ENCODE measurements at places on chromosomes 5 and 9.

DNA sequence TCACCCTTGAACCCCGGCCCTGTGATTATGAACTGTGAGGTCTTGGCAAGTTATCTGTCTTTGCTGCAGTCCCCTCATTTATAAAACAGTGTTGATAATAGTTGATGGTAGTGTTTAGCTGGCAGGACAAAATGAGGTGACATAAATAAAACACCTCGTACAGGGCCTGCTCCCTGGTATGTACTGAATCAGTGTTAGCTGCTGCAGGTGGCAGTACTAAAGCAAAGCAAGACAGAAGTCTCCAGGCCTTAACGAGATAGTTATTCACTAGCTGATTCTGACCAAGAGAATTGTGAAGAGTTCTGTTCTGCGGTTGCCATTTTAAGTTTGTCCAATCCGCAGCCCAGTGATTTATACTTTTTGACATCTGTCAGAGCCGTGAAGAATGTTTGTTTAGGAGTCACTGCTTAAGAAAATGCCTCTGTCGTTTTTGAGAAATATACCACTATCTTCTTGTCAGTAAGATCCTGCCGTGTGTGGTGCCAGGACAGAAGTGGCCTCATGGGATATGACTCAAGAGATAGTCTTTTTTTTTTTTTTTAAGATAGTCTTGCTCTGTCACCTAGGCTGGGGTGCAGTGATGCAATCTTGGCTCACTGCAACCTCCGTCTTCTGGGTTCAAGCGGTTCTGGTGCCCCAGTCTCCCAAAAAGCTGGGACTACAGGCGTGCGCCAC is 75.9 kb downstream of the KDM4C start:
- DNase-seq: no peak

DNA sequence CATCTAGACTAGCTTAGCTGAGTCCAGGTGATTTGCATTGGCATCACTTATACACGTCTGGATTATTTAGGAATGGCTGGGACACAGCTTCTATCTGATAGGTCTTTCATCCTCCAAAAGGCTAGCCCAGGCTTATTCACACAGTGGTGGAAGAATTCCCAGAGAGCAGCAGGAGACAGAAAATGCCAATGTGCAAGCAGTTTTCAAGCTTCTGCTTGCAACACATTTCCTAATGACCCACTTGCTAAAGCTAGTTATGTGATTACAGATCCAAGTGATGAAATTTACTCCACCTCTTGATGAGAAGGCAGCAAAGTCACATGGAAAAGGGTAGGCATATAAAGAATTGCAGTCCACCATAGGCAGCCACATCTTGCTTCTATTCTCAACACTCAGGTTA is 44.2 kb upstream of the MAST4 start:
- DNase-seq: no peak

- no peak for DNase-seq
Measured at GRCh38 chr5:77881528-77881927, 105.4 kb upstream of the TBCA start.

GRCh38 chr9:27569406-27569805 is 3.9 kb downstream of the C9orf72 start:
- no peak for DNase-seq

- DNase-seq: no peak
Measured at GRCh38 chr5:136081217-136081591, 51.4 kb upstream of the SMAD5 start.

GRCh38 chr5:1037671-1038416 is 29.2 kb downstream of the NKD2 start:
- no peak for DNase-seq

GRCh38 chr5:59786334-59786805 is 107.2 kb downstream of the PDE4D start:
- no peak for DNase-seq

DNA sequence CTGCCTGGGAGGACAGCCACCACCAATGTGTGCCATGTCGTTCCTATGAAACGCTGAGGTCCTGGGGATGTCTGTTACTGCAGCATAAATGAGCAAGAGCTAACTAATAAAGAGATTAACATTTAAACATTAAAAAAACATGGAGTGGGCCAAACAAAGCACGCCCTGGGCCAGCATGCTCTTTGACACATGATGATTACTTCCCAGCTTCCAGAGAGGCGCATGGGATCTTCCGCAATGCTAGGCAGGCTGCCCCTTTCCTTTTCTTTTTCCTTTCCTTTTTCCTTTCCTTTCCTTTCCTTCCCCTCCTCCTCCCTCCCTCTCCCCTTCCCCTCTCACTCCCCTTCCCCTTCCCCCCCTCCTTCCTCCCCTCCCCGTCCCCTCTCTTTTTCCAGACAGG is 10.6 kb upstream of the TENT4A start:
- no peak for DNase-seq

DNA sequence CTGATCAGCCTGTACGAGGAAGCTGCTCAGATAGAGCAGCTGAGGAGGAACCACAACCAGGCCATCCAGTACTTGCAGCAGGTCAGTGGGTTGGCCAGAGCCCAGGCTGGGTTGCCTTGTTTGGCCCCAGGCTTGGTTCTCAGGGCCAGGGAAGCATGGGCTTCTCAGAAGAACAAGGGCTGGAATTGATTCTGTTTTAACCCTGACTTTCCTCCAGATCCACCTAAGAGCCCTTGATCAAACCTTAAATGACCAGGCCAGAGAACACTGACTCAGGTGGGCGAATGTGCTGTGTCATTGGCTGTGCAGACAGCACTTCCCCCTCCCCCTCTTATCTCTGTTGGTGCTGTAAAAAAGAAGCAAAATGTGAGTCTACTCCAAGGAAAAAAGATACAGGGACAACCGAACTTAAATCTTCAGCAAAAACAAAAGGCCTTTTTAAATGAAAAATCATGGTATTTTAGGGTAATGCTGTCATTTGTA is 28.1 kb downstream of the TTC23L start:
- no peak for DNase-seq

- DNase-seq: no peak
Measured at GRCh38 chr5:108249095-108249784, 132.7 kb downstream of the FBXL17 start.

DNA sequence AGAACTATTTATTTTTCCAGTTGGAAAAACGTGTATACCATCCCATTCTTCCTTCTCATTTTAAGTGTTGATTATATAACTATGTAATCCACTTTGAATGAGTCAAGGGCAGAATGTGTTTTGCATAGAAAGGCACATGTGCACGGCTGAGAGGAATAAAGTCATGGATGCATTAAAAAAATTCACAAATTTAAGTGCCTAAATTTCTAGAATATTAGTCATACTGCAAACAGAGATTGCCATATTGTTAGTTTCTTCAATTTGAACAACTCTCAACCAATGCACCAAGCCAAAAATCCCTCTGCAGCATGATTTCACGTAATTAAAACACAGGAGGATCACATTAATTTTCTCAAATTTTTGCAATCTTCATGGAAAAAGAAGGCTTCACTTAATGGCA is 166.3 kb downstream of the MPDZ start:
- DNase-seq: no peak

- no peak for DNase-seq
Measured at GRCh38 chr5:860506-861150, 9.8 kb upstream of the ZDHHC11 start.

DNA sequence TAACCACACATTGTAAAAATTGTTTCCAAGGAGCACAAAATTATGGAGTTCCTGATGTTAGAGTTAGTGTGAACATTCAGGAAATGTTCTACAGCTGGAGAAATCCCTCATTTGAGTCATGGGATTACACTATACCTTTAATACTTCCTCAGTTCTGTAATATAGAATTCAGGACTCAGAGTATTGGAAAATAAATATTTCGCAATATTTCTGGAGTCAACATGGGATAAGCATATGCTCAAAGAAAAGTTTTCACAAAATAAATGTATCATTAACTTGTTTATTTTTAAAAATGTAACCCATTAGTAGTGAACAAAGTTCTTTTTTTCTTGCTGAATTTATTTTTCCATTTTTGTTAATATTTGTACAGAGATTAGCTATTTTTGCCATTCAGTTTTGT is 8.6 kb downstream of the CYLC2 start:
- DNase-seq: no peak

- DNase-seq: no peak
Measured at GRCh38 chr5:172336264-172336663, 52.7 kb upstream of the UBTD2 start.

DNA sequence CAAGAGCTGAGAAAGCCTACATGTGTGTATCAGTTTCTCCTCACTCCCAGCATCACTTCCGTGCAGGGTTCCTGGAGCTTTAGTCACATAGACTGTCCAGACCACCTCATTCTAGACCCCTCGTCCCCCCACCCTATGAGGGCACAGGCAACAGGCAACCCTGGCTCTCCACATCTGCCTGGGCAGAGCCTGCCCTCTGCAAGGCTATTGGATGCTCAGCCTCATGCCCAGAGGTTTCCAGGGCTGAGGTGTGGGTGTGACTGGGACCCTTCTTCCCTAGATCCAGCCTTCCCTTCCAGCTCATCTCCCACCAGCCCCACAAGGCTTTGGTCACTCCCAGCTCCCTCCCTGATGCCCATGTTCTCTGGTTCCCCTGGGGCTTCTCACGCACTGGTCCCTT is 161.4 kb downstream of the PAX5 start:
- DNase-seq: no peak

GRCh38 chr5:180140571-180140970 is 68.4 kb downstream of the RASGEF1C start:
- DNase-seq: no peak

GRCh38 chr5:32522429-32523143 is 62.8 kb upstream of the SUB1 start:
- no peak for DNase-seq

DNA sequence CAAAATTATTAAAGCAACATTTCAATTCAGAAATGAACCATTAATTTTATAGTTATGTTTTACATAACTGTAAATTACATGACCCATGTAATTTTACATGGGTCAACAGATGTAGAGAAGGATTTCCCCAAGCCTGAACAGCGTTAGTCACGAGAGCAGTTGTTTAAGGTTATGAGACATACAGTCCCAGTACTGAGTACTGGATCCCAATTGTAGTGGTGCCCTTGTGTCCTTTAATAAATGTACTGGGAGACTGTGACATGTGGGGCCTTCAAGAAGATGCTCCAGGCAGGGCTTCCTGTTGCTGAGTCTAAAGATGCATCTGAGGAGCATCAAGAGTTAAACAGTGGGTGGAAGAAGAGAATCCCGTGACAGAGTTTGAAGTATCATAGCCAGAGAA is 125.5 kb upstream of the ZNF462 start:
- DNase-seq: no peak

DNA sequence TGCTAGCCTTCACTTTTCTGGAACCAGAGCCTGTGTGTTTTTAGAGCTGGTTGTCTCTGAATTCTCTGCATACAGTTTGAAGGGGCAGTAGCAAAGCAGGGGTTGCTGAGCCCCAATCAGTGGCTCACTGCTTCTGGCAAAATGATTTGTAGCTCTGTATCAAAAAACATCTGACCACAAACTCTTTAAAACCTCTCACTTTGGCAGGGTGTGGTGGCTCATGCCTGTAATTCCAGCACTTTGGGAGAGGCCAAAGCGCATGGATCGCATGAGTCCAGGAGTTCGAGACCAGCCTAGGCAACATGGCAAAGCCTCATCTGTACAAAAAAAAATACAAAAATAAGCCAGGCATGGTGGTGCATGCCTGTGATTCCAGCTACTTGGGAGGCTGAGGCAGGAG is 28.3 kb upstream of the APC start:
- no peak for DNase-seq

DNA sequence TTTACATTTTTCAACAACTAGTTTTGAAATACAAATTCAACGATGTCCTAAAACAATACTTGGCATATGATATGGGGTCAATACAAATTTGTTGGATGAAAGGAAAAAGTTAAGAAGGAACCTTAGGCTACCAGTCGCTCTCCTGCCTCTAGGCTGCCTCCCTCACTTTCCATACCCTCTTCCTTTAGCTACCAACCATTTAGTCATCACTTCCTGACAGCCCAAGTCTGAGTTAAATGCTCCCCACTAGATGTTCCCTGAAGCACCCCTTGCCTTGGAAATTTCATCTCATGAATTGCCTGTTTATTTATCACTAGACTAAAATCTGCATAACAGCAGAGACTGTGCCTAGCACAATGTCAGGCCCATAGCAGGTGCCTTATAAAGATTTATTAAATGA is 2.7 kb upstream of the LARS1 start:
- no peak for DNase-seq

GRCh38 chr9:93092251-93092991 is 3.6 kb upstream of the CARD19 start:
- DNase-seq: no peak

- DNase-seq: no peak
Measured at GRCh38 chr5:160456480-160457177, 35.0 kb downstream of the PTTG1 start.

- no peak for DNase-seq
Measured at GRCh38 chr5:124418390-124418789, 328.0 kb downstream of the ZNF608 start.

DNA sequence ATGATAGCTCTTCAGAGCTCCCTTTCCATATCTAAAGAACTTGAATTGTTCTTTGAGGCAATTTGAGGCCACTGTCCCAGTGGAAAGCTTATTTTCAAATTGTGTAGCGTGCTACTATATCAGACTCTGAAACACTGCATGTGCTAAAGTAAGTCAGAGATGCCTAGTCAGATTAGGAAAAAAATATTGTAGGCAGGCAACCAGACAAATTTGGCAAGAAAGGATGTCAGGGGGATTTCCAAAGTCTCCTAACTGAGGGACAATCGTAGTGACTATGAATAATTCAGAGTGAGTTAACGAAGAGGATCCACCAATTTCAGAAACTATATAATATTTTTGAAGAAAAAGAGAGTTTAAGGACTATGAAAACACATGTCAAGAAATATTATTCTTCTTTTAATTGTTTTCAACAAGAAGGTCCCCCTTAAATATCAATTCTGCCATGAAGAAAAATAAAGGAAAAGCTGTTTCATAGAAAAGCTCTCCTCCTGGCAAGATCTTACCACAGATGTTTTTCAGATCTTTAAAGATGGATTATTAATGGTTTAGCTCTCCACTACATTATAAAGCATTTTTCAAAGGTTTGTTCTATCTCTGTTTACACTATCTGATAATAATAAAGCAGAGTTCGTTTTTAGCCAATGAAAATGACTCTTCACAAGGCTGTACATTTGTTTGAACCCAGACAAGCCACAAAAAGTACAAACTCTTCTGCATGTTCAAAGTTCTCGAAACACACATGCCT is 273.5 kb upstream of the PTGER4 start:
- DNase-seq: no peak
